Chondrocyte (in vitro differentiated cells): ENCODE measurements at places on chromosomes 11 and 22. TPM values are rescaled to one million over a fixed set of nuclear protein-coding genes. Genes with fewer than 3 reads are reported as not detected.

GRCh38 chr11:29485641-29486040, 531.2 kb downstream of the KCNA4 start:
- H3K4me1 ChIP-seq, result no peaks in the 10 kb centered on the region
- no peak overlapping the region for H3K4me3 ChIP-seq
- H3K27me3 ChIP-seq, result no peaks in the 10 kb centered on the region
- no peak overlapping the region for H3K27ac ChIP-seq
- no peaks in the 10 kb centered on the region for H3K36me3 ChIP-seq

DNA sequence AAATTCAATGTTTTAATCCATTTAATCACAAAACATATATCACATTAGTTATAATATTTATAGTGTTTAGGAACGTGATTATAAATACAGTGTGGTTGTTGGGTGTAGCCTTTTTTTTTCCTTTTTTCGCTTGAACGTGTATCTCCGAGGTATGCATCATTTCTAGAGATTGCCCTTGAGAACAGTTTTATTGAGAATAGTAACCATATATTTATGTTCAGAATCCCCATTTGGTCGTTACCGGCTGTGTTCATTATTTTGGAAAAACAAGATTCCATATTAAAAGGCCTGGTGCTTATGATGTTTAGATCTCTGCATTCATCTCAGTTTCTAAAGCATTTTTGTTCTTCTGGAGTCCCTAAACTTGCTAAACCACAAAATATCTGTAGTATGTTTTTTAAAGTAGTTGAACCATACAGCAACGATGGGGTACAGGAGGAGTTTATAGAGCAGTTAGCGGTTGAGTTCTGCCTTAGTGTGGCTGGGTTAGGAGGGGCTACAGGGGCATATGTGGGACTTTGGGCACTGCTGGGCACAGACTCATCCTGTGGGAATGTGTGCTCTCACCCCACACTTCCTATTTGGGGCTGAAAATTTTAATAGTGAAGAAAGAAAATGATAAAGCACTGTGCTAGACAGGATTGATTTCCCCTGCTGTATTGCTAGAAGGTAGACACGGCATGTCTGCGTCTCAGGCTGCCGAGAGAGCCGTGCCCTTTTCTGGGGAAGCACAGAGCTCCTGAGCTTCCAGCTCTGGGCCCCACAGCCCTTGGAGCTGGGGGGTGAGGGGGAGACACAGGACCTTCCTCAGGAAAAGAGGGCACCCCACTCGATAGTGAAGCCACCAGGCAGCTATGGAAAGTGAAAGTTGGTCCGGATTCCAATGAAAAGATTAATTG, 81.5 kb upstream of the PPARA start:
- peaks cover 4% of the 10 kb centered on the region for H3K36me3 ChIP-seq
- H3K4me3 ChIP-seq, result peak overlapping the region; percentile 76
- peak; percentile 52 for DNase-seq
- peaks cover 3% of the 10 kb centered on the region for H3K27me3 ChIP-seq
- H3K4me1 ChIP-seq, result peaks cover 25% of the 10 kb centered on the region
- peak overlapping the region; percentile 95 for H3K27ac ChIP-seq

The HORMAD2 gene
- not detected in 3 replicates for total RNA-seq

GRCh38 chr11:69127081-69127850, 28.5 kb upstream of the SMIM38 start:
- no peaks in the 10 kb centered on the region for H3K27me3 ChIP-seq
- H3K27ac ChIP-seq, result no peak overlapping the region
- H3K4me3 ChIP-seq, result no peak overlapping the region
- H3K36me3 ChIP-seq, result no peaks in the 10 kb centered on the region

The NAV2 gene
- 87.0 to 119 TPM (median 90.2 TPM) in 3 replicates for total RNA-seq

The RTN4RL2 gene
- 0.31 to 0.57 TPM in 2 of 3 replicates, not detected in the other for total RNA-seq

DNA sequence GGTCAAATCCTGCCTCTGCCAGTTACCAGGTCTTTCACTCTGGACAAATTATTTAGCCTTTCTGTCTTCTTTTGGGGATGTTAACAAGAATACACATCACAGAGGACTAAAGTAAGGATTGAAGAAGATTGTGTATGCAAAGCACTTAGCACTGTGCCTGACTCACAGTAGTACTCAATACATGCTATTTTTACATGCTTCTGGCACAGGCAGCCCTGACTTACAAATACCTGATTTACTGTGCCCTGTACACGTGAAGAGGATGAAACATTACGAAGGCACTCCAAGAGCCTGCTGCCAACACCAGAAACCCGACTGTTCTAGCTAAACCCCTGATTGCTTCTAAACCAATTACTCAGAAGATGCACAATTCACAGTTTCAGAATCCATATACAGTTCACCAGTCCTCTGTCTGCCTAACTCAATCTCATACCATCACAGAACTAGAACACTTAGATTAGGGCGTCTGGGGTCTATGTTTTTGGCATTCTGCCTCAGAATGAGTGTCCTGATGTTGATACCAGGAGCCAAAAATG, 300.9 kb upstream of the DDI1 start:
- DNase-seq, result no peak
- H3K27me3 ChIP-seq, result peaks cover 2% of the 10 kb centered on the region
- H3K4me1 ChIP-seq, result peaks cover 12% of the 10 kb centered on the region
- no peak overlapping the region for H3K4me3 ChIP-seq
